ENCODE measurements at places on chromosomes 13 and 19.
A peak's percentile ranks its signal among the peaks of the same experiment; 100 is the strongest.

GRCh38 chr13:101982903-101983302 is 418.9 kb downstream of the FGF14 start:
- no peak for DNase-seq

DNA sequence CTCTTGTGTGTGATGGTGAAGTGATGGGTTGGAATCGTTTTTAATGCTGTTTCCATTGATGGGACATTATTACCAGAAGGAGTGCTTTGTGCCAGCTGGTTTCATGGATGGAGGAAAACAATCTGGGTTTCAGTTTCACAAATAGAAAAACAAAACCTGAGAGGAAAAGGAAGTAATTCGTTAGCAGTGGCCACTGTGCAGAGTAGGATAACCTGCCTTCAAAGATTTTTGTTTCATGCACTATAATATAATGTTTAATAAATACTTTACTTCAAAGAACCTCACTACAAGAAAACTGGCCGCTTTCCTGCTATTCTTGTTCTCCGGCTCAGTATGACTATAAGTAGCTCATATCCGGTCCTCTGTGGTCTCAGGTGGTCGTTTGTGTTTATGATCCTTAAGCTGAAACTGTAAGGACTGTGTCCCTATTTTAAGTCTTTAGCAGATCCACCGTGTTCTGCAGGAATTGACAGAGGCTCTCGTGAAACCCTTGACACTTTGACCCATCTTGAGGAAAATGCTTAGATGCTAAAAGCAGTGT is 104.7 kb downstream of the GGACT start:
- no peak for DNase-seq

- DNase-seq = no peak
These were observed 102.4 kb downstream of the ZNF486 start for GRCh38 chr19:20269461-20269860.

GRCh38 chr13:73075546-73075945 is 16.7 kb downstream of the KLF5 start:
- no peak for DNase-seq

DNA sequence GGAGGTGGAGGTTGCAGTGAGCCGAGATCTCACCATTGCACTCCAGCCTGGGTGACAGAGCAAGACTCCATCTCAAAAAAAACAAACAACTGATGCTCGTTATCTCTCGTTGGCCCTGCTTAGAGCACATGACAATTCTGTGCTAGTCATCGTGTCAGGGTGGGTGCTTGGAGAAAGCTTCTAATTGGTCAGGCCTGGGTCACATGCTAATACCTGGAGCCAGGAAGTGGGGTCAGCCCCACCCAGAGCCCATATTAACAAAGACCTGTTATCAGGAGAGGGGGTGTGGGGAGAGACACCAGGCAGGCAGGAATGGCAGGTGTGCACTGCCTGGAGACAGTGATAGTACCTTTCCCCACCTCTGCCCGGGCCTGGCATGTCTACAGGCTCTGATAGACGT is 84.9 kb downstream of the DPF1 start:
- DNase-seq = no peak

GRCh38 chr19:21463449-21464105 is 41.8 kb upstream of the ZNF429 start:
- peak; percentile 71 for DNase-seq

DNA sequence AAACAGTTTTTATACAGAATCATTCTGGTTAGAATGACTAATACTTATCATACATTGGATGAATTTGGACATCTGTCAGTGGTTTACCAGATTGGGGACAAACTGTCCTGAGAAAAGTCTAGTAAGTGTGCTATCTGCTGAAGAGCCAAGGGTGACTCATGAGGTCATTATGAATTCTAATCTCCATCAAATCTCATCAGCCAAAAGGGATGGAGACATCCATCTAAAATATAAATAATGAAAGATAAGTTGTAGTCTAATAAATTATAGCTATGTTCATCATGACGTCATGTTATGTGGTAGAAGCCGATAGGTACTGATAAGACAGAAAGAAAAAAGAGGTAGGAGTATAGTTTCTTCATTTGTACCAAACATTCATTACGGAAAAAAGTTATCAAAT is 804.4 kb downstream of the PCDH9 start:
- DNase-seq = no peak

- DNase-seq = no peak
These were observed 215.1 kb downstream of the SHISA2 start for GRCh38 chr13:25836574-25837336.

- DNase-seq = no peak
These were observed 12.4 kb downstream of the TMEM272 start for GRCh38 chr13:51832471-51833152.

DNA sequence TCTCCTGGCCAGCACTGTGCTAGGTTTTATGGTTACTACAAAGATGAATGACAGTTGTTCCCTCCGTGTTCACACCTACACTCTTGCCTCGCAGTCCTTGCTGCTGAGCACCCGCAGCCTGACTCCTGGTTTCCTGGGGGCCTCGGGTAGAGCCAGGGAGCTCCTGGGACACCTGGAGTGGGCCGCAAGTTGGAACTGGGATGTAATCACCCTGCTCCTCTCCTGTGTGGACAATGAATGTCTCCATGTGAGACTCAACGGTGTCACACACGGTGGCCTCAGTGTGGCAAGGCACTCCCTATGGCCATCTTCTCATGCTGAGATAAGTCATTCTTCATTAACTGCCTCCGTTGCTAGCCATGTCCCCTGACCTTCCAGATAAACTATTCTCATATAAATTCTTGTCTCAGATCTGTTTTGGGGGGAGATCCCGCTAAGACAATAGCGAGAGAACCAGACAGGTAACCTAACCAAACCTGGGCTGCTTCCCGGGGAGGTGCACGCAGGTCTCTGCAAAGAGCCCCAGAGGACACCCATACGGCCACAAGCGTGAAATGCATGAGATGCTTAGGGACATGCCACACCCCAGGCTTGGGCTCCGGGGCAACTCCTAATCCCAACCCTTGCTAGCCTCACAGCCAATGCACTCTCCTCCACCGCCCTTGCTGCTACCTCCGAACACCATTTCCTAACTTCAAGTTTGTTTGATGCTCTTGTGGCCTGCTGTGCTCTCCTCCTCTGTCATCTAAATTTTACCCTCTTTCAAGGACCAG is 87.2 kb upstream of the IRS2 start:
- no peak for DNase-seq

DNA sequence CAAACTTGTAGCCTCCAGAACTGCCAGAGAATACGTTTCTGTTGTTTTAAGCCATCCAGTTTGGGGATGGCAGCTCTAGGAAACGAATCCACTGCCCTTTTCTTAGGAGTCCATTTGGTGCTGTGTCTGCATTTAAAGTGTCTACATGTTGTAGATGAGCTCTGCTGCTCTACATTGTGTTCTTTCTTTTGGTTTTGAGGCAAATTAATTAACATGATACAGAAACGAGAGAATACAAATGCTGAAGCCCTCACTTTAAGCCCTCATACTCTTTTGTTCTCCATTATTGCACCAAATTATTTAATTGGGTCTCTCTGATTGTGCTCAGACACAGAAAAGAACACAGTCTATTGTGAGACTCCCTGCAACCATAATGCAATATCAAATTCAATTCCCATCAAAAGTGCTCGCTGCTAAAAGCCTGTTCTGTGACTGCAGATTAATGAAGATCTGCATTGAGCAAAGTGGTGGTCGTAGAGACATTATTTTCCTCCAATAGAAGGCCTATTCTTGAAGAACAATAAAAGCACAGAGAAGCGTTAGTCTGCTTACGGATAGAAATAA is 166.3 kb upstream of the SOX21 start:
- DNase-seq = no peak

DNA sequence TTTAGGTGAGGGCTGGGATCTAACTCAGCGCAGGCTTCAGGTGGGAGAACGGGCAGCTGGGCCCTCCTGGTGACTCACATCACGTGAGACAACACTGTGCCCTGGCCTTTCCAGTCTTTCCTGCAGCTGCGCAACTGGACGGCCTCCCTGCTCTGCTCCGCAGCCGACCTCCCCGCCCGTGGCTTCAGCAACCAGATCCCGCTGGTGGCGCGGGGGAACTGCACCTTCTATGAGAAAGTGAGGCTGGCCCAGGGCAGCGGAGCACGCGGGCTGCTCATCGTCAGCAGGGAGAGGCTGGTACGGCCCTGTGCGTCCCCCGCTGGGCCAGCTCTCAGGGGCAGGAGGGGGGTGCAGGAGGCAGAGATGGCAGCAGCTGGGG is 8.8 kb downstream of the SPPL2B start:
- DNase-seq = peak; percentile 86

- no peak for DNase-seq
These were observed 1.1 kb upstream of the C19orf85 start for GRCh38 chr19:55465460-55466240.

DNA sequence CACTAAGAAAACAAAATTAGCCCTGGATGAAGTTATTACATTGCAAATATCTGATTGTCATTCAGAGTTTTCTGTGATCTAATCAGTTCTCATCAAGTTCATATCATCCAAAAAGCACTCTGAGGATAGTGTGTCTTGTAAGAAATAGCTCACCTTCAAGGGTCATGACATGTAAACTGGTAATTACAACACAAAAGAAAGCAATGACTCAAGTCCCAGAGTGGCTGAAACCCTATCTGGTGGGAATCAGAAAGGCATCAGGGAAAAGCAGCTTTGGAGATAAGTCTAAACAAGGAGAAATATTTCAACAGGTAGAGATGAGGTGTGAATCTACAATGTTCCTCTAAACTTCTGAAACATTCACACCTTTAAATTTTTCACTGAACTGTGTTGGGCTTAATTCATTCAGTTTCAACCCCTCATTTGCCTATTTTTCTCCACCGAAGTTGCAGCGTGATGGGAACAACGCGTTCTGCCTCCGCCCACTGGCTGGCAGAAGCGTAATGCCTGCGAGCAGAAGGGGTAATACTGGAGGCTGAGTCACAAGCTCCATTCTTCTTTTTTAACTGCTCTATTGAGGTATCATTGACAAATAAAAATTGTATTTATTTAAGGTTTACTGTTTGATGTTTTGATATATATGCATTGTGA is 155.2 kb upstream of the IPO5 start:
- no peak for DNase-seq
